ENCODE measurements at places on chromosomes 16 and 17.

DNA sequence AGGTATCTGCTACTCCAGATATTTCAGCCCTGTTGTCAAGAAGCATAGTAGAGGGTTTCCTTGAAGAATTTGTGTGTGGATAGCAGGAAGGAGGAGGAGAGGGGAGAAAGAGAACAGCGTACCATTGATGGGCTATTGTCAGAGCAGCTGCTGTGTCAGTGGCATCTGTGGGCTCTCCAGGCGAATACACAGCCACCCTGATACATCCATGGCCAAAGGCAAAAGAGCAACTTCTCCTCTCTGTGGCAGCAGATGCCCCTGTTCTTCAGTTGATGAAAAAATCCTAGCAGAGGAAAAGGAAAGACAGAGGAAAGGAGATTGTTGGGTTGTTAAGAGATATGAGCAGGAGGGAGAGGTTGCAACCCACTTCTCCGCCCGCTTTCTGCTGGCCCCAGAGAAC lies 12.2 kb upstream of the KCNJ2 start:
- no peak for DNase-seq

GRCh38 chr16:19854543-19854876 lies 30.1 kb downstream of the GPRC5B start:
- no peak for DNase-seq

DNA sequence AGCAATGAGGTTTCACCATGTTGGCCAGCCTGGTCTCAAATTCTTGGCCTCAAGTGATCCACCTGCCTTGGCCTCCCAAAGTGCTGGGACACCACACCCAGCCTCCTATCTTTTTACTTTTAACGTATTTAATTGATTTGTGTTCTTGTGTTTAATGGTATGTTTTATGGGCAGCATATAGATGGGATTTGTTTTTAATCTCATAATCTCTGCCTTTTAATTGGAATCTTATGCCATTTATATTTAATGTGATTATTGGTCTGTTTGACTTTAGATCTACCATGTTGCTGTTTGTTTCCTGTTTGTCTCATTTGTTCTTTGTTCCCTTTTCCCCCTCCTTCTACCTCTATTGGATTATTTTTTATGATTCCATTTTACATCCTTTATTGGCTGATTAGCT lies 12.2 kb downstream of the SLC26A11 start:
- no peak for DNase-seq

GRCh38 chr17:36691606-36692005 lies 90.2 kb downstream of the MRM1 start:
- DNase-seq: peak; percentile 13

- DNase-seq: no peak
Observed at GRCh38 chr17:77366206-77366557, 225.4 kb downstream of the SEC14L1 start.

DNA sequence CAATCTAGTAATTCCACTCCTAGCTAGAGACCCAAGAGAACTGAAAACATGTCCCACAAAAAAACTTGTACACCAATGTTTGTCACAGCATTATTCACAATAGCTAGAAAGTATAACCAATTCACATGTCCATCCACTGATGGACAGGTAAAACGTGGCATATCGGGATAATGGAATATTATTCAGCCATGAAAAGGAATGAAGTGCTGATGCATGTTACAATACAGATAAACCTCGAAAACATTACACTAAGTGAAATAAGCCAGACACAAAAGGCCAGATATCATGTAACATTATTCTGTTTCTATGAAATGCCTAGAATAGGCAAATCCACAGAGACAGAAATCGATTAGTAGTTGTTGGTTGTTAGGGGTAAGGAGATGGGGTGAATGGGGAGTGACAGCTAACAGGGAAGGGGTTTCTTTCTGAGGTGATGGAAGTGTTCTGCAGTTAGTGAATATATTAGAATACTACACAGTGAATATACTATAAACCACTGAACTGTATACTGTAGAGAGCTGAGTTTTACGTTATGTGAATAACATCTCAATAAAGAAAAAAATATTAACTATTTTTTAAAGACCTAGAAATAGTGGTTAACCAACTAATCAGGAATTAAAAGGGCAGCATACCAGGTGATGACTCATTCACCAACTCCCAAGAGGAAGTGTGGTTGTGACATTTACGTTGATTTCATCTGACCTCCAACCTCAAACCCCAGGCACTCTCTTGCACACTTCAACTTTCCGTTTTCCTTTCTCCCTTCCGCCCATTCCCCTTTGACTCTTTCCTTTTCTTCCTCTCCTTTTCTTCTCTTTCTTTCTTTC lies 48.6 kb downstream of the GAS7 start:
- DNase-seq: no peak

DNA sequence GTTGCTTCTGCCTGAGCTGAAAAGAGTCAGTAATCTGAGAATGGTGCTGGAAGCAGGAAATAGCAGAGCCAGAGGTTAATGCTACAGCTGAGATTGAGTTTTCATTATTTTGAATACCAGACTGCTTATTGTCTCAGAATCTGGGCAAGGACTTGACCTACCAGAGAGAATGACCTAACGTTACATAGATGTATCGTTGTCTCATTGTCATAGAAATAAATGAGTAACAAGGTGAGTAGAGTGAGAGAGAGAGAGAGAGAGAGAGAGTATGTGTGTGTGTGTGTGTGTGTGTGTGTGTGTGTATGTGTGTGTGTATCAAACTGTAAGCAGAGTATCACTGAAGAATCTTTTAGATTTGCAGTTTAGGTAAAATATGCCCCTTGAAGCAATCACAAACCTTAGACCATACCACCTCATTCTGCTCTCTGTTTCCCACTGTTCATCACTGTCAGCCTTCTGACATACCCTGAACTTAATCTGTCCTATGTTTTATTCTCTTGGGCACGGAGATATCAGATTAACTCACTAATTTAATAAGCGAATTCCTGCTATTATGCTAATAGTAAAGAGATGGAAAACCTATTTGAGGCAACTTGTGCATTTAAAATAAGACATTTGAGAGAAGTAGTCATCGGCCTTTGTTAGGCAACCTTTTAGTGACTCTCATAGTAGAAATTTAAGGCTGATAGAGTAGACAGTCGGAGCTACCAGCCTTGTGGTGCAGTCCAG lies 87.8 kb downstream of the CYB561 start:
- DNase-seq: no peak

GRCh38 chr16:1710811-1711507 lies 5.0 kb downstream of the MAPK8IP3 start:
- no peak for DNase-seq

GRCh38 chr16:4288148-4288921 lies 15.5 kb upstream of the TFAP4 start:
- peak; percentile 87 for DNase-seq

DNA sequence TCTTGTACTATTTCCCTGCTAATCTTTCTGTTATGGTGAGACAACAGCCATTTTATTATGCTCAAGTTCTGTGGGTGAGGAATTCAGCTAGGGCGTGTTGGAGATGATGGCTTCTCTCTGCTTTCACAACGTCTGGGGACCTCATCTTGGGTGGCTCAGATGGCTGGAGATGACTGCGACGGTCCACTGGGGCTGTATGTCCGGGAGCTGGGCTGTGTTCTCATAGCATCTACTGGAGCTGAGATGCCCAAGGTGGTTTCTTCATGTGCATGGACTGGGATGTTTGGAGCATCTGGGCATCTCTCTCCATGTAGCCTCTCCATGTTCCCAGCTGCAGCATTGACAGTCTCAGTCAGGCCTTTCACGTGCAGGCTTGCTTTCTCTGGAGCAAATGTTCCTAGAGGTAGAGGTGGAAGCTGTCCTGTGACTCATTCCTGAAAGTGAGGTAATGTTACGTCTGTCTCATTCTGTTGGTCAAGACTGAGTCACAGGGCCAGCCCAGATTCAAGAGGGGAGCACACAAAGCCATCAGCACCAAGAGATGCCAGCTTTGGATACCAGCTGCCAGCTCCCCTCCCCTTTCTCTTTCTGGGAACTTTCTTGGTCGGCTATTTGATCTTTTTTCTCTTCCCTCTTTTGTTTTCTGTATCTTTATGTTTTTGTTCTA lies 96.2 kb downstream of the RAP1GAP2 start:
- no peak for DNase-seq

DNA sequence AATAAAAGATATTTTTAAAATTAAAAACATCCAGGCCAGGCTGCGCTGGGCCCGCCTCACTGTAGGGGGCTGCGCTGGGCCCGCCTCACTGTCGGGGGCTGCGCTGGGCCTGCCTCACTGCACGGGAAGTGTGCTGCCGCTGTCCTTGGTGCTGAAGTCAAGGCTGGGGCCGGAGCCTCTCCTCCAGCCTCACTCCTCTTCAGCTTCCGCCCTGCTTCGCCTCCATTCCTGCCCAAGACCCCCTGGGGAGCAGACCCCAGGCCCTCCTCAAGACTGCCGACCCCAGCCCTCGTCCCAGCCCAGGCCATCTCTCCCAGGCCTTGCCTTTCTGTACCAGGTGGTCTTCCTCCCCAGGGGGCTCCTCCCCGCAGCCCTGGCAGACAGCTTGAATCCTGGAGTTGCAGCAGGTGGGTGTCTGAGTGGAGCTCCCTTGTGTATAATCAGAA lies 26.2 kb downstream of the ENDOV start:
- DNase-seq: peak; percentile 81

DNA sequence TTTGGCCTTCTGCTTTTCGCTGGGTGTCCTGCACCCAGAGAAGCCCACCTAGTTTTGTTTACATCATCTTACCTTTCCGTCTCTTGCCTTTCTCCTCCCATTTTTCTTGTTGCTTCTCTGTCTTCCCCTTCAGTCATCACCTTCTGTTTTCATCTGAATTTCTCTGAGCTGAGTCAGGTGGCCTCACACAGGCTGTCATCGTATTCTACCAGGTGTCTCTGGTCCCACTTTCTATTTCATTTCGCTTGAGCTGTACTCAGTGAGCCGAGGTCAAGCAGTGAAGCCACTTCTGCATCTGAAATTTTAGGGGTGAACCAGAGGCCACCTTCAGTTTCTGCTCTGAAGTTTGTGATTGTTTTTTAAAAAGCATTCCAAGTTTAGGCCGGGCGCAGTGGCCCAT lies 9.7 kb downstream of the CRAMP1 start:
- no peak for DNase-seq

DNA sequence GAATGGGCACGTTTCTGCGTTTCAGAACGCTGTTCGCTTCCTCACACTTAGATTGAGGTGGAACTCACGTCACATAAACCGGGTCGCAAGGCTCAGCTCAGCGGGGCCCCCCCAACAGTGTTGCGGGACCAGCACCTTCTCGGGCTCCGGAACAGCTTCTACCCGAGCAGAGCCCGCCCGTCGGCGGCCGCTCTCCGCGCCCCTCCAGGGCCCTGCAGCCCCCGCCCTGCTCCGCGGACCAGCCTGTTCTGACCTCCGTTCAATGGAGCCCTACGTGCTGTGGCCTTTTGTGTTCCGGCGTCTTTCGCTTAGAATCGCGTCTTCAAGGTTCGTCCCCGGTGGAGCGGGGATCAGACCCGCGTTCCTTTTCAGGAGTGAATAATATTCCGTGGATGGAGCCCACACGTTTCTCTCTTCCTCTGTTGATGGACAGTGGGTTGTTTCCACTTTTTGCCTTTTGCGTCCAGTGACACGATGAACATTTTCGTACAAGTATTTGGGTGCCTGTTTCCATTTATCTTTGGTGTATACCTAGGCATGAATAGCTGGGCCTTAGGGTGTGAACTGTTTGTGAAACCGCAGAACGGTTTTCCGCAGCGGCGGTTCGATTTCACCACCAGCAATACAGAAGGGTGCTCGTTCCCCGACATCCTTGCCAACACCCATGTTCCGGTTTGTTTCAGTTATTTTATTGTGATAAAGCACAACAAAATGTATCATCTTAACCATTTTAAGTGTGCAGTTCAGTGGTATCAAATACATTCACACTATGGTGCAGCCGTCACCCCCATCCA lies 2.3 kb upstream of the SLC22A31 start:
- DNase-seq: no peak

DNA sequence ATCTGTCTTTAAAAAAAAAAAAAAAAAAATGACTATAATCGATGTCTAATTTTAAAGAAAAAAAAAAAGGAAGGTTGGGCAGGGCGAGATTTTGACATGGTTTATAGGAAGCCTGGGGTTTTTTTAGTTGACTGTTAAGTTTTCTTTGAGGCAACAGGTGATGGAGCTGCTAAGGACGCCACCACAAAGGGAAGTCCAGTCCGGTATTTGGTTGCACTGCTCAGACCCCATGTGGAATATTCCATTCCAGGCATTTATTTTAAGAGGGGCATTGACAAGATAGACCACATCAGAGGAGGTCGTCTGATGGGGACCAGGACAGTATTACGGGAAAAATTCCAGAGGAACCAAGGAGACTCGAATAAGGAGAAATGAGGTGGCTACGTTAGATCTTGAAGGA lies 168.4 kb downstream of the CCDC182 start:
- DNase-seq: no peak

DNA sequence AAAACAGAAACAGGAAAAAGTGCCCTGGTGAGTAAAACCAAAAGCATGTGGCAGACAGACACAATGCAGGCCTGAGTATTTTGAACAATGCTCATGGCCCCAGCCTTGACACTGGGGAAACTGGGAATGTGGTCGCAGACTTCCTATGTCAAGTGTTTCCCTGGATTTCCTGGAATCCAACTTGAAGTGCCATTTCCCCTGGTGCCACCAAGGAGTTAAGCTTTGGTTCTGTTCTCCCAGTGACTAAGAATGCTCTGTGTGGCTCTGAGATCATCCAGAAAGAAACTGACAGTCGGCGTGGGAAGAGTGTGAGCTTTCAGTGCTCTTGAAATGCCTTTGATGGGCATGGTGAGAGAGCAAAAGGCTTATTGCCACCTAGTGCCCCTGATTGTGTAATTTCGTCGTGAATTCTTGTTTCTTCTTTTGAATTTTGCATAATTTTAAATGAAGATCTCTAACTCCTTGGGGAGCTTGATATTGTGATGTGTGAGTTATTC lies 96.0 kb downstream of the YPEL2 start:
- peak; percentile 35 for DNase-seq

- no peak for DNase-seq
Observed at GRCh38 chr16:54540525-54541180, 254.1 kb upstream of the IRX3 start.

GRCh38 chr16:81634380-81635062 lies 144.6 kb upstream of the PLCG2 start:
- no peak for DNase-seq

DNA sequence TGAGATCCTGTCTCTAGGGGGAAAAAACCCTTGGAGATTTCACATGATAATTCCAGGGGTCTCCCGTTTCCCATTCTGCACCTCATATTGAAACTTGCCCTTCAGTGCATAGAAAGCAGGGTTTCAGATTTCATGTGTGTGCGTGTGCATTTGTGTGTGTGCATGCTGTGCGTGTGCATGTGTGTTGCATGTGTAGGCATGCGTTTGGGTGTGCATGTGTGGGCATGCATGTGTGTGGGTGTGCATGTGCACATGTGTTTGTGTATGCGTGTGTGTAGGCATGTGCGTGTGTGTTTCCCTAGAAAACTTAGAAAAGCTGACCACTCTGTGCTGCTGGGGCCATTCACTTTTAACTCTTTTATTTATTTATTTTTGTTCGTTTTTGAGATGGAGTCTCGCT lies 40.0 kb downstream of the IL21R start:
- no peak for DNase-seq

All from activated naive CD4-positive, alpha-beta T cell treated with anti-CD3 and anti-CD28 coated beads, Interleukin-2, amount 10 ng/mL, durations not matched to agents 7 days and 5 days (primary cell).